ENCODE measurements at places on chromosomes 13 and 19.

DNA sequence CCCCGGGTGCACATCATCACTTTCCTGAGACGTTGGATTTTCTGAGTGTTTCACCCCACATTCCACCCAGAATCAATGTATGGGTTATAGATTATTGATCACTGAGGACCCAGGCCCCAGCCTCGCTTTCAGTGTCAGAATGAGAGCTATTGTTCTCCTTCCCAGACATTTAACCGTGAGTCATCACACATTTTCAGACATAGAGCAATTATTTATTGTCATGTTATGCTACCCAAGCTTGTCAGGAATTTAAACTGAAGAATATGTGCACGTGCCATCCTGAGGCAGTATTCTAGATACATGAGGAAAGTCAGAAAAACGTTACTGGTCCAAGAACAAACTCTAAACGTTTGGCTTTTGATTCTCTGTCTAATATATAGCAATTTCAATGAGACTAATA is 276.6 kb upstream of the ZNF507 start:
- no peak for DNase-seq

DNA sequence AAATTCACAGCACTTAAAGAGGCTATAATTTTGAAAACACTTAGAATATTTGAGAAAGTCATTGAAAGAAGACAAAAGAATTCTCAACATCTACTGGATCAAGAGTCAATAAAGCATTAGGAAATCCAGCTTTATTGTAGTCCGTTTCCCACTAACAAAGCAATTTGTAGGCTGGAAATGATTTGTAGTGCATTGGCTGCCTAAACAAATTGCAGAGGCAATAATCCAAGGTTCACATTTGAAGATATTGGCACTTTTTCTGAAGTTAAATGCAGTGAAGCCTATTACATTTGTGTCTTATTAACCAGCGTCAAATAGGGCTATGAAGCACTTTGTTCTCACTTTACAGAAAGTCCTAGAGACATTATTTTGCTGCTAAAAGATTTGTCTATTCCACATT is 848.1 kb upstream of the SLITRK1 start:
- DNase-seq, result no peak

DNA sequence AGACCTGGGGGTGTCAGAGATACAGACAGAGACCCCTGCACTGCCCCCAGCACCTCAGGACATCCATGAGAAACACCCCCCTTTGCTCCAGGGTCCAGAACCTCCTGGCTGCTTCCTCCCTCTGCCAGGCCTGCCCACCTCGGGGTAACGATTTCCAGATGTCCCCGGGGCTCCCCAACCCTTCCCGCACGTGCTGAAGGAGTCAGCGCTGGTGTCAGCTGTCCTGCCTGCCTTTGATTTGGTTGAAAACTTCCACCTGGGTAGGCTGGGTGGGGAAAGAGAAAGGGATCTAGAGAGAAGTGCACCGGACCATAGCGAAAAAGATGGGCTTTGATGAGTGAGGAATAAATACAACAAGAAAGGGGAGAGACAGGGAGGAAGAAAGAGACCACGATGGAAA is 1.5 kb upstream of the CGB7 start:
- DNase-seq, result no peak

DNA sequence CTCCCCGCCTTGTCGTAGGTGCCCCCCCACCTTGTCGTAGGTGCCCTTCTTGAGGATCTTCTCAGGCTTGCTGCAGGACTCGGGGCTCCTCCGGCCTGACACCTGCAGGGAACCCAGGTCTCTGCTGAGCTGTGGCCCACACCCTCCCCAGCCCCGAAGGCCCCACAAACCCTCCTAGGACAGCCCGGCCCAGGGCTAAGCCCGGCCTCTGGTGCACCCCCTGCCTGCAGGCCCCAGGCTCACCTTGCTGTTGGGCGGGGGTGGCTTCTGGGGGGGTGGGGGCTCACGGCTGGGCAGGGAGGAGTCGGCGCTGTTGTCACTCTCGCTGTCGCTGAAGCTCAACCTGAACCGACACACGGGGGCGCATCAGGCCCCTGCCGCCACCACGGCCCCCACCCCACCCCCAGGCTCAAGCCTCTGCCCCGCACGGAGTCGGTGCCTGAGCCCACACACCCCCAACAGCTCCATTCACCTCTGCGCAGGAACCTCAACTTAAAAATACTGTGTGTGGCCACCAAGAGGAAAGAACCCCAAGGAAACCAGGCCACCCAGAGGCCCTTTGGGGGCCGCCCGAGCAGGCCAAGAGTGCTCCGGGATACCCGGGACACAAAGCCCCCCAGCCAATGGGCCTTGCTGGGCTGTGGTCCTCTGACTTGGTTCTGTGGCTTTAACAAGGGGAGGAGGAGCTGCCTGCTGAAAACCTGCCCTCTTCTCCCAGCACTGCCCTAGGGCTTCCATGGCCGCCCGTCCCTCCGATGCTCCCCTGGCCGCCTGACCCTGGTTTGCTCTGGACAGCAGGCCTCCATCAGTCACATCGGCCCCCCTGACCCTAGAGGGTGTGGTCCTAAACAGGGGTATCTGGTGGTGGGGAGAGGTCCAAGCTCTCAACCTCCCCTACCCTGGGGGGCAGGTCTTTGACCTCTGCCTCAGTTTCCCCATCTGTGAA is 65.8 kb downstream of the MLLT1 start:
- no peak for DNase-seq

DNA sequence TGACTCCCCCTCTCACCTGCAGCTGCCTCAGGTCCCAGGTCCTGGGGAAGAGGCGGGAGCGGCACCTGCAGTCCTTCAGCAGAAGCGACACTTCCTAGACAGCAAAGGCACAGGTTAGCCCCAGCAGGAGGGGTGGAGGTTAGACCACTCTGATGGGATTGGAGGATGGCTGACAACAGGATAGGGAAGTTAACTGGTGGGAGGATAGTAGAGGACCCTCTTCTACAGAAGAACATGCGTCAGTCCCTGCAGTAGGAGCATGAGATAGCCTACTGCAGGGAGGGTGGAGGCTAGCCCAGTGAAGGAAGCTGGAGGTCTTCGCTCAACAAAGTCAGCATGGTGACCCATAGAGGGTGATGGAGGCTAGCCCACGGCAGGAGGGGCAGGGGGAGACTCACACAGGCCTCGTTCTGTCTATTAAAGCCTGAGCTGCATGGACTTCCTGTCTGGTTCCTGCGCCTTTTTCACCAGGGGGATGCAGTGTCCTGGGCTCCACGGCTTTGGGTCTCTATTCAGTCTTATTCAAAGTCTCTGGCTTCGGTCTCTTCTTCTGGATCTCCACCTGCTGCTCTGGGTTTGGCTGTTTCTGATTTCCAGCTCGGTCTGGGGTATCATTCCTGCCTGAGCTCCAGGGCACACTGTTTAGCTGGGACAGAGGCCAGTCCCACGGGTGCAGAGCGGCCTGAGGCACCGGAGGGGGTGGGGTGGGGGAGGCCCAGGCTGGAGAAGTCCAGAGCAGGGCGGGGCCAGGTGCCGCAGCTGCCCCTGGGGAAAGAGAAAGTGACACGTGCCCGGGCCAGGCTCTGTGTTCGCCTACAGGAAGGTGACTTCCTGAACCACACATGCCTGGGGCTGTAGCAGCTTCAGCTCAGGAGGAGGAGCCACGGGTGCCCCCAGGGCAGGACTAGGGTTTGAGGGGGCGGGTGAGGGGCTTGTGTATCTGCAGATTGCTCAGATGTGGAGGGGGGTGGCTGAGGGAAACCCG is 7.3 kb downstream of the IFNL3 start:
- no peak for DNase-seq

Data from suppressor macrophage (primary cell).